ENCODE measurements at places on chromosomes 6 and 20. TPM values are rescaled to one million over a fixed set of nuclear protein-coding genes. Genes with fewer than 3 reads are reported as not detected.

DNA sequence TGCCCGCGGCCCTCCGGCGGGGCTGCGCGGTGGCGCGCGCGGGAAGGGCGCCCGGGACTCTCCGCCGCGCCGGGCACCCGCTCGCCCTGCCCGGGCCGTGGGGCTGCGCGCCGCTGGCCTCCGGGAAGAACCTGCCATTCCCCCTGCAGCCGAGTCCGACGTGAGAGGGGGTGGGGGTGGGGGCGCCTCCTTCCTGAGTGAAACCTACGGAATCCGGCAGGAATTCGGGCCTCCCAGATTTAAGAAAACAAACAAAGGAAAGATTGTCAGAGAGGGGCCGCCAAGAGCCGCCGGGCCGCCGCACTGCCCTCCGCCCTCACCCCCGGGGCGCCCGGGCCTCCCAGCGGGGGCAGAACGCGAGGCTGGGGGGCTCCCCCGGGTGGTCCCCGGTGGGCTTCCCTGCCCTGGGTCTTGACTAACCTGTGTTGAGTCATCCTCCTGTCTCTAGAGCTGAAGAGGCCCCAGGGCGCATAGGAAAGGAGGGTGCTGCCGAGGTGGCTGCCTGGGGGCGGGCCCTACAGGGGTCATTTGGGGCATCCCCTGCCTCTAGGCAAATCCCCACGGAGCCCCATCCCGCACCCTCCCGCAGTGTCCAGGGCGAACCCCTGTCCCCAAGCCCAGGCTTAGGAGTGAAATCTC is 42.2 kb upstream of the FOXP4 start:
- DNase-seq, result no peak

DNA sequence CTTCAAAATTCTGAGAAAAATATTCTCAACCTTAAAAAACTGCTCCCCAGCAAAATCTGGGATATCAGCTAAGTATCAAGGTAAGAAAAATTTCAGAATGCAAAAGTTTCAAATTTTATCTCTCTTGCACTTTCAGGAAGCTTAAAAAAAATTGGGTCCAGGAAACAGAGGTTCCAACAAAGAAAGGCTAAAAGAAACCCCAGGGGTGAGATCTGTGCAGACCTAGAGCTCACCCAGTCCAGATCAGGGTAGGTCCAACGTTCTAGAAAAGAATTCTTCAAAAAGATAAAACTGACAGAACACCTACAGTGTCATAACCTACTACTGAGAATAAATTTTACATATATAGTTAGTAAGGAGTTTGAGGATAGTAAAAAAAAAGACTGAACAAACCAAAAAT is 23.5 kb downstream of the ILRUN start:
- no peak for DNase-seq

DNA sequence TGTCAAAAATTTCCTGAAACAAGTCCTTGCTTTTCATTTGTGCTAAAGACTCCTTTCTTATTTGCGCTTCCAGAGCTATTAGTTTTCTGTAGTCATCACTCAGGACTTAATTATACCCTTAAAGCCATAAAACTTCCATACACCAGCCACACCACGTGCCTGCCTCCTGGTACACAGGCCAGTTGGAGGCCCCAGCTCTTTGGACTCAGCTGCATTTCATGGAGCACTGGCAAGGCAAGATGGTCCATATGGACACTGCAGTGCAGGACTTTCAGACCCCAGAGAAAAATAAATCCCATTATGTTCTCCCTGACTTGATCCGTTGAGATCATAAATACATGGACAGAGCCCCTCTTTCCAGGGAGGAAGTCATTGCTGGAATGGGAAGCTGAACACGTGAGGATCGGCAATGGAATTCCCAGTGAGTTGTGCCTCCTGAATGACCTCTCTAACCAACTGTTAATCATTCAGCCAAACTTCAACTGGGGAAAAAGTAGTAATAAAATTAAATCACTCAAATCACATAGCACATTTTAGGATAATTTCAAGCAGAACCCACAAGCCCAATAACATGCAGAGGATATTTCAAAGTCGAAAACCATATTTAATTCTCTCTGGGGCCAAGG is 173.1 kb downstream of the HACE1 start:
- DNase-seq, result no peak

GRCh38 chr6:57305107-57305506 is 12.3 kb upstream of the PRIM2 start:
- no peak for DNase-seq

DNA sequence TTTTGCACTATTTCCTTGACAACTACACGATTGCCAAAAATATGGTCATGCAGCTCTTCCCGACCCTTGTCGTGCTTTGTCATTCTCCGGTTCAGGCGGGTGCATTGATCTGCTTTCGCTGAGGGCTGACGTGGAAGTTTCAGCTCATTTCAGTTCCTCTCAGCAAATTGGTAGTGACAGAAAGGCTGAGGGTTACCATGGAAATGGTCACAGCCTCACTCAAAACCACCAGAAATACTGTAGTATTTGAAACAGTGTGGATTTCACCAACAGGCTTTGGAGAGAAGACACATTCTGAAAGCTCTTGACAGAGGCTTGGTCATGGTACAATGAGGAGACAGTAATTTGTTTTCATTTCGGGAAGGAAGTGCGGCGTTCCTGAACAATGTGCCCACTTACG is 99.7 kb upstream of the EXOC2 start:
- DNase-seq, result no peak

DNA sequence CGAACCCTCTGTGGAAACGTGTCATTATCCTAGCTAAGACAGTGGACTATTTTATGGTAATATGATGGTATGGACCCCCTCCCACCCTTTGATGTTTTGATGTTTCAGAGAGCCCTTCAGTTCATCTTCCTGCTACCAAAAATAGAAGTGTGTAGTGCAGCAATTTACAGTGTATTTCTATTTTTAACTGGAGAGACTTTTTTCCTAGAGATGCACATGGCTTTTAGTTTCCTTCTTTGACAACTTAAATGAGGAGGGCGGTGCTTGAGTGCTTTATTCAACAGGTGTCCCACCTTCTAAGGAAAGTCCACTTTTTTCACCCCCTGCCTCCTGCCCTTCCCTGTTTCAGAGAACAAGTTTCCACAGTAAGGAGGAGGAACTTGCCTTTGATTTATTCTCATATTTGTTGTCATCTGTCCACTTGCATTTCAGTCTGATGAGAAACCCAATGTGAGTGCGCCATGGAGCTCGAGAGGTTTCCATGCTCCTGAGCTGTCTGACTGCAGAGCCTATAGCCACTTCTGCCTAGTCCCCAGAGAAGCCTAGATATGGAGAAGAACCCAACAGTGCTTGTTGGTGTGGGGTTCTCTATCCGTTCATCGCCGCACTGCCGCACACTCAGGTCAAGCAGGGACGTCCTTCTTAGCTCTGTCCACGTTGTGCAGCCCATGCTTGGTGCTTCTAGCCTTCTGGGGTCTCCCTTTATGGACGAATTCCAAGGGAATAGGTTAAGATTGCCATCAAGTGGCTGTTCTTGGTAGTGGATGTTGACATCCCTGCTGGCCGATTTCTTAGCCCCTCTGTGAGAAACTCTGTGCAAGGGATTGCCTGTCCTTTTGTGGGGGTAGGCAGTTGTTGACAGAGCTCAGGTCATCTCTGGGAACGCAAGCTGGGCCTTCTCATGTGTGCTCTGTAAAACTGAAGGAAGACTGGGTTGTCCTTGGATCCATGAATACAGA is 144.2 kb downstream of the JARID2 start:
- no peak for DNase-seq

- DNase-seq, result no peak
Measured at GRCh38 chr6:34334796-34335416, 57.6 kb downstream of the NUDT3 start.

Gene SLC2A10
- total RNA-seq, result 2.5 TPM

- no peak for DNase-seq
Measured at GRCh38 chr6:36050305-36050704, 22.7 kb downstream of the MAPK14 start.

DNA sequence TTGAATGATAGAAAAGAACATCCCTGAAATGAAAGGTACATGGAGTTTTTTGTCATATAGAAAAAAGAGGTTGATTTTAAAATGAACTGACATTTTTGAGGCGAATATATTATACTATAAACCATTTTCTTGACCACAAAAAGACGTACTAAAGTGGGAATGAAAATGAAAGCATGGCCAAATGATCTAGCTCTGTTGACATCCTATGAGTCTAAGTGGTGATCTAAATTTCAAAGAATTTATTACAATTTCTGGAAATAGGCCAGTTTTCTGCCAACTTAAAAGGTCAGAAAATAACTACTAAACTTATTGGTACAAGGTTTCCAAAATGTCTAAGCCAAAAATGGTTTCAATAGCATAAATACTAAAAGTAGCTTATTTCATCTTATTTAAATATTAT is 536.8 kb downstream of the EYS start:
- no peak for DNase-seq

Gene GPX5
- not detected for total RNA-seq

Gene EFCAB8
- not detected for total RNA-seq

Gene TRIM38
- total RNA-seq, result 6.7 TPM

Gene SIRPB1
- 0.20 TPM for total RNA-seq

DNA sequence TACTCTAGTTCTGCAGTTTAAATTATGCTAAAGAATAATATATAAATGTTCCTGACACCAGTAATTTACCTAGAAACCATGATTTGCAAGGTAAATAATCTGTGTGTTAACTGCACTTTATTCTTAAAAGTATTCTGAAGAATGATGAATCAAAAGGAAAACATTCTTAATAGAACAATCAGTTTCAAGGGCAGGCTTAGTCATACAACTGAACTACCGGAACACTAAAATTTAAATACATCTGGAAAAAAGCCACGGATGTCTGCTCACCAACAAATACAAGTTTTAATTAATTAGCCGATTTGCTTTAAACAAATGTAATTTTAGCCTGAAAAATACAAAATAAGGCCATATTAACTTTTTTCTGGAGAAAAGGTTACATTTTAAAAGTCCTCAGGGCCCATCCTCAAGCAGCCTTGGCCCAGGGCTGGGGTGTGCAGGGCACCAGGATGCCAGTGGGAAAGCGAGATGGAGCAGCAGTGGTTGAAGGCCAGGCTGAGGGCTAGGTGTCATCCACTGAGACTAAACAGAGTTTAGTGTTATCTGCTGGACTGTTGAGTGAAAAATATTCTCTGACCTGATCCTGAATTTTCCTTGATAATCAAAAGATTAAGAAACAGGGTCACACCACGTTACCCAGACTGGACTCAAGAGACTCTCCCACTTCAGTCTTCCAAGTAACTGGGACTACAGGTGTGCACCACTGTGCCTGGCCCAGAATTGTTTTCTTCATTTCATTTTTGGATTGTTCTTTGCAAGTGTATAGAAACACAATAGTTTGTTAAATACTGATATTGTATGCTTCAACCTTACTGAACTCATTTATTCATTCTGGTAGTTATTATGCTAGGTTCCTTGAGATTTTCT is 88.2 kb upstream of the DST start:
- no peak for DNase-seq

All from gastrocnemius medialis (tissue), 4 donors.